Glutamatergic neuron (in vitro differentiated cells): ENCODE measurements at places on chromosomes 6 and 20.

DNA sequence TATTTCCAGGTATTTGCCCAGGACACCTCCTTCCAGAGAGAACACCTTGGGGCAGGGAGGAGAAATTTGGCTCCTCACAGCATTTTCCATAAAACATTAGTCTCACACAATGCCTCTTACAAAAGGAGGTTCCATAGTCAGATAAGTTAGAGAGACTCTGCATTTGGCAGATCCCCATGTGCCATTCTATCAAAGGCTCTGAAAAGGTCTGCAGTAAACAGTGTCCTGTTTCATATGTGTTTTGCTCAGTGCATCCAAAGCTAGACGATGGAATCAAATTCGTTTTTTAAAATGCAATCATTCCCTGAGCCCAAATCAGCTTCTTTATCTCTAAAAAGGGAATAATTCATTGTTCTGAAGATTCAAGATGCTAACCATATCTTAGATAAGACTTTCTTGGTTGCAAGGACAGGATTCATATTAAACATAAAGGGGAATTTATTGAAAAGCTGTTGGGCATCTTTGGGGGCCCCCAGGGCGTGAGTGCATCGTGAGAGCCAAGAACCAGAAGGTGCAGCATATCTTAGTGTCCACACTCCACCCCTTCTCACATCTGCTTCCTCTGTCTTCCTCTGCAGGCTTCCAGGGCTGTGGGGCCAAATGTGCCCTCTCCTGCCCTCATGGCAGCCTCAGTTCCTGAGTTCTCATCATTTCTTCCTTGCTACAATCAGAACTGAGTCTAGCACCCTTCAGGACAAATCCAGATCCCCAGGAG, 41.4 kb upstream of the MLN start:
- DNase-seq, result no peak

DNA sequence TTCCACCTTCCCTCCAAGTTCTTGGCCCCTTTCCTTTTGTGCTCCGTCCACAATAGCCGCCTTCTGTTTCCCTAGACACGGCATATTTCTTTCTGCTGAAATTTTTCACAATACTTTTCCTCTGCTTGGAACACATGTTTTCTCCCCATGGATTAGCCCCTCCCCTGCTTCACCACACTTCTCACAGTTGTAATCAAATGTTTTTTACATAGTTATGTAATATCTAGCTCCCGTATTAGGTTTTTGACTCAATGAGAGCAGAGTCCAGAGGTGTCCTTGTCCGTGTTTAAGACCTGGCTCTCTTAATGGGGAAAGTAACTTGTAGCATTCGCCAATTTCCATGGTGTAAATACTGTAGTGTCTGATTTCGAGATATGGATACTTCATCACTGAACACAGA, 34.7 kb downstream of the PLCB1 start:
- no peak for DNase-seq

- DNase-seq, result no peak
These were observed 13.3 kb upstream of the CTAGE9 start for GRCh38 chr6:131724114-131724513.

GRCh38 chr20:11287126-11287525, 613.3 kb upstream of the JAG1 start:
- no peak for DNase-seq

- peak; percentile 35 for DNase-seq
These were observed 74.7 kb downstream of the EYA4 start for GRCh38 chr6:133315811-133316210.

DNA sequence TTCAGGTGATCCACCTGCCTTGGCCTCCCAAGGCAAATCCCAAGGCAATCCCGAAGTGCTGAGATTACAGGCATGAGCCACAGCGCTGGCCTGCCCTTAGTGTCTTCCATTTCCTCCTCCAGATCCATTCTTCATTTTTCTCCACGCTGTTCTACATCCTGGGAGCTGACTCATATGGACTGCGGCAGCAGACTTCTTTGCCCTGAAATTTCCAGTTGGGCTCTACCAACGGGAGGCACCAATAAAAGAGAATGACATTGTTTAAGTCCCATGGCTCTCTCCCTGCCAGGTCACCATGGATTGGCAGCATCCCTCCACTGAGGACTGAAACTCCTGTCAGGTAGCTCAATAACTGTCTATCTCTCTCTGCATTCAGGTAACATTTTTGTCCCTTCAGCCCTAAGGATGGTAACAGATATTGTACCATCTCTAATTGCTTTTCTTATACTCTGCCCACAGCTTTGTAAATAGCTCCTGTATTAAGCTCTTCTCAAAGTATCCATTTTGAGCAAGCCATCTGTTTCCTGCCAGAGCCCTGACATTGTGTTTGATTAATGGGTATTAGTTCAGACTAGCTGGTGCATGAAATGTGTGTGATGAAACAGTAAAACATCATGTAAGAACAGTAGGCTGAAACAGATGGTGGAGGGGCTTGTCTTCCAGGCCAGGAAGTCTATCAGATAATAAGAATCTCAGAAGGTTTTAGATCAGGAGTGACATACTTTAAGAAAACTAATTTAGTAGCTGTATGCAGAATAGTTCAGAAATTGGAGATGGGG, 3.6 kb downstream of the TBCC start:
- DNase-seq, result no peak

DNA sequence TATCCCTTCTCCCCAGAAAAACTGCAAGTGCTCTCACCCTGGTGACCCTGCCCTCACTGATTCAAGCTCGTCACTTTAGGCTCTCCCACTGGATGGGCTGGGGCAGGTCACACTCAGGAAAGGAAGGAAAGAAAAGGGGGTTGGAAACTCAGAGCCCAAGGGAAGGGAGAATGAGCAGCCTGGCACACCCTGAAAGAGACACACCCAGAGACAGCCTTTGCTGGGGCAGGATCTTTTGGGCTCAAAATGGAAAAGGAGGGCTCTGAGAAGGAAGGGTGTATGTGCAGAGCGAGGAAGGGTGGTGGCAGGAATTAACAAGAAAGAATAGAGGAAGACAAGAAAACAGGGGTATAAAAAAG, 2.5 kb downstream of the PPP1R18 start:
- DNase-seq, result no peak

DNA sequence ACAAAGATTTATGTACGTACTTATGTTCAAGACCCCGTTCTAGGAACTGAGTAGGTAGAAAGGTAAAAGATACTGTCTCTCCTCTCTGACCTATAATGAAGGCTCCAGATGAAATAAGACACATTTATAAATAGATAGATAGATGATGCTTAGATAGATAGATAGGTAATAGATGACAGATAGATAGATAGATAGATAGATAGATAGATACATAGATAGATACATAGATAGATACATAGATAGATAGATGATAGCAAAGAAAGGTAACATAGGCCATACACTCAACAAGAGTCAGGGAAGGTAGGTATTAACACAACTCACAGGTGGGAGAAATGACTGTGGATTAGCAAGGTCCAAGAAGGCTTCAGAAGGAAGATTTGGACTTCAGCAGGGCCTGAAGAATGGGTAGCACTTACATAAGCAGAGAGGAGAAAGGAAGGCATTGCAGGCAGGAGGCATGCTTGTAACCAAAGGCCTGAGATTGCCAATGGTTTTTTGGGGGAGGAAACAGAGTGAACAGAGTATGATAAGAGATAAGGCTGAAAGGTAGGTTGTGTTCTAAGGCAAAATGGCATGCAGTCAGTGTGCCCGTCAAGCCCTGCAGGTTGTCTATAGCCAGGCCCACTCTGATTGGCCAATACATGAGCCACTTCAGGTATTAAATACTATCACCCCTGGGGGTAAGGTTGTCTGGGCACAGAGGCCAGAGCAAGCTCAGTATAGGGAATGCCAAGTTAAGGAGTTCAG, 7.7 kb upstream of the MYB start:
- no peak for DNase-seq

GRCh38 chr6:25660512-25660911, 8.5 kb downstream of the SCGN start:
- no peak for DNase-seq

DNA sequence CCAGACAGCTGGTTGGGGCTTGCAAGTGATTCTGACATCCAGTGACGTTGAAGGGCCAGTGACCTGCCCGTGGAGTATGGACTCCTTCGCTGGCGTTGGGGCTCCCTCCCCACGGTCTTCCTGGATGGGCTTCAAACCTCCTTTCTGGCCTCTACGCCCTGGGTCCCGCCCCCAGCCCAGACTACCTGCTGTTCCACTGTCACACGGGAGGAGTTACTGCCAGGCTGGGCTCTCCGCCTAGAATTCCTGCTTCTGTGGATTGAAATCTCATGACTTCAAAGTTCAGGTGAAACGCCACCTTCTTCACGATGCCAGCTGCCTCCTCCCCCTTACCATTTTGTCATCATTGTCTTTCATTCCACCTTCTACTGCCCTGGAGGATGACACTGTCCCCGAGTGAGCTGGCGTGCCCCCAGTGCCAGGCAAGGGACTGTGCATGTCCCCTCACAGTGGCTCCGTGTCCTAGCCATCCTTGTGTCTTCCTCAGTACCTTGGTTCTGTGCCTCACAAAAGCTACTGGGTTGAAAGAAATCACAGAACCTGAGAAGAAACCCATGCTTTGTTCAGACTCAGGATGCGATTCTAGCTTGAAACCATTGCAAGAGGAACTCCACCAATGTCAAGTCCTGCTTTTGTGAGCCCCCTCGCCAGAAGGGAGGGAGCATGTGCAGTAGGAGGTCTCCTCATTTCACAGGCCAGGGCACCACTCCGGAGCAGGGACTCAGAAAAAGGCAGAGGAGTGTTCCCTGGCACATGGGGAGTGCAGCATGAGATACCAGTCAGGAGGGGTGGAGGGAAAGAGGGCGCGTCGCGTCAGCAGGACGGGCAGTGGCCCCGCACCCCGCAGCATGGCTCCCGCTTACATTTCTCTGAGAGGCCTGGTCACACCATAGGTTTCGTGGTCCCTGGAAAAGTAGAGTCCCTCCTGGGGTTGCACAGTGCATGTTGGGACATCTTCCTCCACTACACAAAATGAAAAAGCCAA, 11.0 kb upstream of the IRF4 start:
- DNase-seq, result no peak

DNA sequence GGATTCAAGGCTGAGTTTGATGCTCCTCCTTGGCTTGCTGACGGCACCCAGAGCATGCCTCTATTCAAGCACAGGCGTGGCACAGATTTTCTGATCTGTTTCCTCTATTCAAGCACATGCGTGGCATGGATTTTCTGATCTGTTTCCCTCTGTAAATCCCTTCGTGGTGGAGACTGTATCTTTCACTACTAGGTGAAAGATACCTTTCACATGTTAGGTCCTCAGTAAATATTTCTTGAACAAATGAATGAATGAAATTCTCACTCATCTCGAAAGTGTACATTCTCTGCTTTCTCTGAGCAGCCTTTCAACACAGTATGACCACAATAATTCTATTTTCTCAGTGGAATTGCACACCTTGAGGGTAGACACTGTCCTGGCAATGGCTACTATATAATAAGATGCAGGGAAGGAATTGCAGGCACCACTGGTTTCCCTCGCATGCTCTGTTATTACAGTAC, 72.6 kb upstream of the F13A1 start:
- no peak for DNase-seq

DNA sequence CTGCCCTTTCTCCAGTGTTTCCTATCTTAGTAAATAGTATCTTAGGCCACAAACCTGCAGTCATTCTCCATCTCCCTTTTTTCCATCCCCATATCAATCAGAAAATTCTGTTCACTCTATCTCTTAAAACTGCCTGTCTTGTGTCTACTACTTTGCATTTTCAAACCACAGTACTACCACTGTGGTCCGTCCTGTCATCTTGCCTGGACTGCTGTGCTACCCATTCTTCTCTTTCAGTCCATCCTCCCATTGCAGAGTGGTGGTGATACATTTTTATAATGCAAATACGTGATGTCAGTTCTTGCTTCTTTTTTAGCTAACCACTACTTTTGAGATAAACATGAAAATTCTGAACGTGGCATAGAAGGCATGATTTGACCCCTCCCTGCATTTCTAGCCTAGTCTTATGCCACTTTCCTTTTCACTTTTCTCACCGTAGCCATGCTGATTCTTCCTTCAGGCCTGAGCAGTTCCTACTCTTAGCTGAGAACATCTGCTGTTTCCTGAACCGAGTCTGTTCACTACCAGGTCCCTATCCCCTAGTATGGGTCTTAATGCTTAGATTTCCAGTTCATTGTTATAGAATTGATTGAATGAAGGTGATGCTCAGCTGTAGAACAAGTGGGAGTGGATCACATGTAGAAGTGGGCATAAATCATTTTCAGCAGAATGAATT, 13.8 kb downstream of the TBPL1 start:
- DNase-seq, result no peak

DNA sequence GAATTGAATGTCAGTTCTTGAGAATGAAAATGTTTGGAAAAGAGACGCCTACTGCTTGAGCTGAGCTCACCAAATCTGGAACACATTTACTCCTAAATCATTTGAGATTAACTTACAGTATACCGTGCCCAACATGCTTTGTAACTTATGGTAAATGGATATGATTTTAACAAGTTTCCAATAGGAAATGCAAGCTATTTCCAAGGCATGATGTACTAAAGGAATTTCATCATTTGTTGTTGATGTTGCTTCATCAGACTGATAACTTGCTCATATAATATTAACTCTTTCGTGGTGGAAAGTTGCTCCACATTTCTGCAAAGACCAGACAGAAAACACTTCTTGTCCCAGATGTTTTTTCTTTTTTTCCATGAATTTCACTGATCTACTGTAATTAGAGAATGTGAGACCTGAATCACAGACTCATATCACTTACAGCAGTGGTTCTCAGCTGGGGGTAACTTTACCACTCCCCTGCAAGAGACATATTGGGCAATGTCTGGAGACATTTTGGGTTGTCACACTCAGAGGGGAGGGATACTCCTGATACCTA, 116.6 kb upstream of the TRAF3IP2 start:
- no peak for DNase-seq

DNA sequence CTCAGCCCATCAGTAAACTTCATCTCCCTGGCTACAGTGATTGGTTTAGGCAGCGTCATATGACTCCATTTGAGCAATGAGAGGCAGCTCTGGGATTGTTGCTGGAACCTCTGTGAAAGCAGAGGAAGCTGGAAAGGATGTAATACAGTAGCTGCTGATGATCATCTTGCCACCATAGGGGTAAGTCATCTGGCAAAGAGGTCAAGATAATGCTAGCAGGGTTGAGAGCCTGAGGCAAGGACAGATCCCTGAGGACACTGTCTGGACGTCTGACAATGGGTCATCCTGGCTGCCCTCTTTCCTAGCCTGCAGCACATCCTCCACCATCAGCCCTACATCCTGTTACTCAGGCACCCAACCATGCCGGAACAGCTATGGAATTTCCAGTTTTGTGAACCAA, 25.5 kb upstream of the FKBP1A start:
- no peak for DNase-seq

- no peak for DNase-seq
These were observed 382.7 kb downstream of the UTRN start for GRCh38 chr6:144667532-144668503.

DNA sequence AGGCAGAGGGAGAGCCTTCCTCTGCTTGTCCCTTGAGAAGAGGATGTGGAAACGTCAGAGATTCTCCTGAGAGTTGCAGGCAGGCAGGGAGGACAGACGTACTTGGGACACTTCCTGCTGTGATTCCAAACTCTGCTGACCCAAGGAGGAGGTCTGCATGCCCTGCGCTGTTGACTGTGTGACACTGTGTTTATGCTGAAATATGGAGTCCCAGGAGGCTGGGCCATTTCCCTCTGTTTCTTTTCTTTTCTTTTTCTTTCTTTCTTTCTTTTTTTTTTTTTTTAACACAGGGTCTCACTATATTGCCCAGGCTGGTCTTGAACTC, 63.5 kb upstream of the BHLHE23 start:
- DNase-seq, result no peak

- DNase-seq, result no peak
These were observed 214.0 kb downstream of the ZFAND3 start for GRCh38 chr6:38033442-38033982.

- no peak for DNase-seq
These were observed 112.5 kb downstream of the SNX5 start for GRCh38 chr20:17856024-17856564.
